ENCODE measurements at places on chromosomes 1 and 21. TPM values are rescaled to one million over a fixed set of nuclear protein-coding genes. Genes with fewer than 3 reads are reported as not detected.

Gene NBPF20
- 3.9 TPM for total RNA-seq

Gene SRGAP2C
- 9.8 TPM for total RNA-seq

Gene PRKCZ
- 7.7 TPM for total RNA-seq

Gene PODN
- total RNA-seq: not detected

Gene TEX38
- not detected for total RNA-seq

Gene SPAG17
- not detected for total RNA-seq

Gene KCND3
- not detected for total RNA-seq
